ENCODE measurements at places on chromosomes 1 and 21.

GRCh38 chr1:68293122-68293521, 60.8 kb upstream of the WLS start:
- DNase-seq, result no peak

GRCh38 chr1:59704716-59705115, 110.0 kb upstream of the HOOK1 start:
- no peak for DNase-seq

GRCh38 chr1:34790985-34791384, 1.8 kb upstream of the GJA4 start:
- no peak for DNase-seq

DNA sequence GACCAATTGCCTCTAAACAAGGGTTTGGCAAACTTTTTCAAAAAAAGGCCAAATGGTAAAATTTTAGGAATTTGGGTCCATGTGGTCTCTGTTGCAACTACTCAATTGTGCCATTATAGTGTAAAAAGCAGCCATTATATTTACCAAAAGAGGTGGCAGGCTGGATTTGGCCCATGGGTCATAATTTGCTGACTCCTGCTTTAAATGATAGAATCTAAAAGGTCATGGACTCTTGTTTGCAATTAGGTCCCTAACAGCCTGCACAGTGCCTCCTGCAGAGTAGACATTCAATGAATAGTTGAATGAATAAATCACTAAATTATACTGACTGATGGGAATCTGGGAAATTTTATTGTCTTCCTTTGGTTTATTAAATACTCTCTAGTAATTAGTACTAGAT, 6.2 kb downstream of the BECN2 start:
- no peak for DNase-seq

DNA sequence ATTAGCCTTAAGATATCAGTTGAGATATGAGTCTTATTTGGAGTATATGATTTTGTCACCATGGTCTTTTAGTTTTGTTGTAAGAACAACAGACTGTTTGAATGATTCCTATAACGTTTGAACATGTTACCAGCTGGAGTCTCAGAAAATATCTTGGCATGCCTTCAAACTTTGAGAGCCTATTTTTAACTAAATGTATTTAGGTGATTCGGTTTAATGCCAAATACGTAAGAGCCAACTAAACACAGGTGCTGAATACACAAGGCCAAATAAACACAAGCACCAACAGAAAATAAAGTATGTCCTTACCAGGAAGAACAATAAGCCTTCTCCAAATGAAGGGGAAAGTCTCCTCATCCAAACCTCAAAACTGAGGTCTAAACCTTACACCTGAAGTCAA, 48.6 kb downstream of the PRKACB start:
- DNase-seq, result no peak

DNA sequence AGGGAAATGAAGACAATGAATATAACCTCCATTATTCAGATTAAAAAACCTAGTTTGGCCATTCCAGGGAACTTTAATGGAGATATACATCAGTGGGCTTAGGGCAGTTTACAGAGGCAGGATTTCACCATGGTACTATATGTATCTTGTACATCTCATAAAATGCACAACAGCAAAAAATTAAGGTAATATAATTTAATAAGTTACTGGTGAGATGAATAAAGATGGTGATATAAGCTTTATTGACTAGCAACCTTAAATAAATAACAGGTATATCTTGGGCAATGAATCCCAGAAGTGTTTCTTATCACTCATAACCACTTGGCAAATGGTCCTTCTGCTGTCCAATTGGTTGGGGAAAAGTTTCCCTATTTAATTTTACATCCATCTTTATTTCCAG, 29.0 kb downstream of the XCL1 start:
- DNase-seq, result no peak

- DNase-seq, result no peak
Measured at GRCh38 chr1:43019226-43019625, 60.6 kb upstream of the SLC2A1 start.

DNA sequence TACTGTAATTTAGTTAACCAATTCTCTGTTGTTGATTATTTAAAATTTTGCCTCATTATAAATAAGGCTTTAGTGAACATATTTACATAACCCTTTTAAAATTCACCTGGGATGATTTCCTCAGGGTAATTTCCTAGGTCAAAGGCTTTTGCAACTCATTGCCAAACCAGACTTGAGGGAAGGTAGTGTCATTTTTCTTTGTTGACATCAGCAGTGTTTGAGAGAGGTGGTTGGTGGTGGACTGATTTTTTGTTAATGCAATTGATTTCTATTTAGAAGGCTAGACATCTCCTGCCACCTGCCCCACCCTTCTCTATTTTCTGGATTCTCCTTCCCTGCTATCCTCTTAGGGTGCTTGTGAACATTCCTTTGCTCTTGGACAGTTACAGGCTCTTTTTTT, 116.8 kb downstream of the HHAT start:
- no peak for DNase-seq

DNA sequence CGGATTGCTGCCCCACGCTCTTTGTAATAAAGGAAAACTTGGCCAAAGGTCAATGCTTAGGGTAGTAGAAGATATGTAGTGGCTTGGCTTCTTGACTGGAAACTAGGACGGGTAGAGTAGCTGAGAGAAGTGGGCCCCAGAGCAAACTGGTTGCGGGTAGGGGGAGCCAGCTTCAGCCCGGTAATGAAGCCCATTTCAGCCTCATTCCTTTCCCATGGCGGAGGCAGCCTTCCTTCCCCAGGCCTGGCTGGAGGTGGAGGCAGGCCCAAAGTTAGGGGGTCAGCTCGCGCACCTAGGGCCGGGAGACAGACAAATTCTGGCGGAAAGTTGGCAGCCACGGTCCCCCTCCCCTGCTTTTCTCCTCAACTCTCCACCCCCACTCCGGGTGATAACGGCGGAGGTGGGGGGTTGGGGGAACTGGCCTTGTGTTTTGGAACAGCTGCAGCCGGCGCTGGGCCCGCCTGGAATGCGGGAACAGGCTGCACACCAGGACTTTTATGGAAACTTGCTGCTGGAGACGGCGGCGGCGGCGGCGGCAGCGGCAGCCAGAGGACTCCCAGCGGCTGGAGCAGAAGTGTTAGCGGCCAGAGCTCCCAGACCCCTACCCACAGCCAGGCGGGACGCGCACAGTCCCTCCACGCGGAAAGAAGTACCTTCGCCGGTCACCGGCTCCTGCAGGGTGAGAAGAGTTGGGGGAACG, at the start of gene NEXN:
TSS of gene NEXN (plus strand) at position 544 of the 700 bp plus-strand sequence. CDS start 27,483 bp downstream, outside the sequence.
- no peak for DNase-seq

GRCh38 chr1:31811605-31812004, 4.2 kb downstream of the SPOCD1 start:
- DNase-seq, result no peak

Data from activated T-cell treated with anti-CD3 and anti-CD28 coated beads for 24 hours (primary cell).